ENCODE measurements at places on chromosomes 3 and 15.

GRCh38 chr3:133563186-133563591 is 10.3 kb upstream of the CDV3 start:
- DNase-seq, result no peak

- no peak for DNase-seq
Measured at GRCh38 chr3:3087279-3087678, 22.9 kb downstream of the IL5RA start.

GRCh38 chr3:109269577-109270275 is 46.6 kb downstream of the DPPA2 start:
- DNase-seq, result no peak

GRCh38 chr15:41423979-41424659 is 7.2 kb downstream of the RTF1 start:
- no peak for DNase-seq
